IPS DF 6.9 (cell line): ENCODE measurements at places on chromosomes 7 and 10.

- no peak for DNase-seq
Measured at GRCh38 chr10:27330074-27330473, 89.5 kb upstream of the ACBD5 start.

GRCh38 chr10:31381171-31381570 is 62.2 kb downstream of the ZEB1 start:
- DNase-seq, result no peak

GRCh38 chr7:121385800-121386179 is 10.3 kb downstream of the FAM3C start:
- DNase-seq, result no peak

DNA sequence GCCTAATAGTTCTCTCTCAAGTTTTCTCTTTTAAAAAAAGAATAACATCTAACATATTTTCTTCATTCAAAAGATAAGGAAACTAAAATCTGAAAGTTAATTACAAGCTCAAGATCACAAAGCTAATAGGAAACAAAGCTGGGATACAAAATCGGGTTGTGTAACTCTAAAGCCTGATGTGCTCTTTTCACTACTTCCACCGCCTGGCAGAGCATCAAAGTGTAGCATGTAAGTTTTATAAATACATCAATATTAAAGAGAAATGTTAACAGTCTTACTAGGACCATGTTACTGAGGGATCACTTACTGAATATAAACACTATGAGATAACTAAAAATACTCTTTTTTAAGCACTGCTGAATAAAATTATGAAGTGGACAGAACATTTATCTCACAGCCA is 97.2 kb downstream of the KMT2C start:
- DNase-seq, result no peak
